ENCODE measurements at places on chromosomes 12 and 14.

DNA sequence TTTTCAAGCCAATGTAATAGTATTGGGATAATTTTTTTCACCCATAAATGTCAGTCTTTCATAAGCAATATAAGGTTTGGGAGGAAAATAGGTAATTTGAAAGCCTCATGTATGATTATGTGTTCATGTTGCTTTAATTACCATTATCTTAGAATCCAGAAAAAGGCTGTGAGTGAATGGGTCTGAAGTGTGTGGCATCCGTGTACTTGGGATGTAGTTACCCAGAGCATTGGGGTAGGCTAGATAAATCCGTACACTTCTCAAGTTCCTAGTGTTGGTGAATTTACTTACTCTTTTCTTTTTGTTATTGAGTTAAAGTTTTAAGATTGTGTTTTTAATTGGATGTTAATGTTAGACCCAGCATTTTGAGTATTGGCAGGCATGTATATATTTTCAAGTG, 104.4 kb downstream of the FGD4 start:
- DNase-seq = no peak

- no peak for DNase-seq
Observed at GRCh38 chr12:10363914-10364814, 25.7 kb downstream of the KLRK1 start.

DNA sequence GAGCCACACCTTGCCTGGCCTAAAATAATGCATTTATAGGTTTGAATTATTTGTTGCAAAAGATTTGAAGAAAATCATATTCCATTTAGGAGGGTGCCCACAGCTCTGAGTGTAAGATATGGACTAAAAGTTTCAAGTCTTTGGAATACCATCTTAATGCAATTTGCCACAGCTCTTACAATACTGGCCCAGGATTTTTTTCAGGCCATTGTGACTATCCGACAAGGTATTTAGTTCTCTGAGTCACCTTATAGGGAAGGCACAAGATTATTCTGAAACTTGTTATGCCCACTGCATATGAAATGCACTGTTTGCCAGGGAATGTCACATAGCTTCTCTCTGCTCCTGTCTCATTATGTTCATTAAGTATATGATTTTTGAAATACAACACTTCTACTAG, 29.6 kb upstream of the SLC6A13 start:
- DNase-seq = no peak

- DNase-seq = no peak
Observed at GRCh38 chr12:108066583-108067577, 62.2 kb upstream of the WSCD2 start.

Data from cortex of kidney (tissue), 1 donor.